CD4-positive, alpha-beta T cell treated with Interleukin-10 for 1 hour (primary cell): ENCODE measurements at places on chromosomes 7 and 10.

DNA sequence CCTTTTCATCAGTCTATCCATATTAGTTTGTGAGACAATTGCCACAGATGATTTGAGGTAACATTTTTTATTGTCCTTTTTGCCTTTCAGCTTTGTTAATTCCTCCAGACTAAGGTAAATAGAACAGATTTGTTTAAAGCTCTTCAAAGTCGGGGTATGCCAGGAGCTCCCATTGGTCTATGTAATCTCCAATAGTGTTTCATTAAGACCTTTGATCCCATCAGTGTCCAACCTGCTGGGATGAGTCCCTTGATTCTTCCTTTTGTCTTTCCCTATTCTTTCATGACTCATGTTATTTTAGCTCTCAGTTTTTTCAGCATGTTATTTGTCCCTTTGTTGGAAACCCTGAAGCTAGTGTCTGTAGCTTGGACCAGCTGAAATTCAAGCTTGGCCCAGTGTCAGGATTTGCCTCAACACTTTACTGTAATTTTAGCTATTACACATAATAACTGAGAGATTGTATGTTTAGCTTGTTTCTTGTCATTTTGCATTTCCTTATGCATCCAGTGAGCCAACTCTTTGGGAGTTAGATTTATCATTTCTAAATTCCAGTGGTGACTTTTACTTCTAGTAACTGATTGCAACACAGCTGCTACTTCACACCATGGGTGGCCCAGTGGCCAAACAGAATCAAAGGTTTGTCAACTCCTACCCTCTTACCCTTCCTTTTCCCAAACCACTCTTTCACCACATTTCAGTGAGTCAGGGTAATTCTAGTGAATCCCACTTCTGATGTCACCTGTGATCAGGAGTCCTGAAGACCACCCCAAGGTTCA lies 15.3 kb downstream of the AGBL3 start:
- no peak for DNase-seq

DNA sequence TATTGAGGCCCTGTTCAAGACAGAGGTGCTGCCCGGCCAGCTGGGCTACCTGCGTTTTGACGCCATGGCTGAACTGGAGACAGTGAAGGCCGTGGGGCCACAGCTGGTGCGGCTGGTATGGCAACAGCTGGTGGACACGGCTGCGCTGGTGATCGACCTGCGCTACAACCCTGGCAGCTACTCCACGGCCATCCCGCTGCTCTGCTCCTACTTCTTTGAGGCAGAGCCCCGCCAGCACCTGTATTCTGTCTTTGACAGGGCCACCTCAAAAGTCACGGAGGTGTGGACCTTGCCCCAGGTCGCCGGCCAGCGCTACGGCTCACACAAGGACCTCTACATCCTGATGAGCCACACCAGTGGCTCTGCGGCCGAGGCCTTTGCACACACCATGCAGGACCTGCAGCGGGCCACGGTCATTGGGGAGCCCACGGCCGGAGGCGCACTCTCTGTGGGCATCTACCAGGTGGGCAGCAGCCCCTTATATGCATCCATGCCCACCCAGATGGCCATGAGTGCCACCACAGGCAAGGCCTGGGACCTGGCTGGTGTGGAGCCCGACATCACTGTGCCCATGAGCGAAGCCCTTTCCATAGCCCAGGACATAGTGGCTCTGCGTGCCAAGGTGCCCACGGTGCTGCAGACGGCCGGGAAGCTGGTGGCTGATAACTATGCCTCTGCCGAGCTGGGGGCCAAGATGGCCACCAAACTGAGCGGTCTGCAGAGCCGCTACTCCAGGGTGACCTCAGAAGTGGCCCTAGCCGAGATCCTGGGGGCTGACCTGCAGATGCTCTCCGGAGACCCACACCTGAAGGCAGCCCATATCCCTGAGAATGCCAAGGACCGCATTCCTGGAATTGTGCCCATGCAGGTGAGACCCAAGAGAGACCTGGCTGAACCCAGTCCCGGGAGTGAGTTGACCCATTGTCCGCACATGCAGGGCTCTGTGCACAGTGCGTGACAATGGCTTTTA lies 2.8 kb downstream of the RBP3 start:
- DNase-seq, result no peak

- no peak for DNase-seq
These were observed 19.8 kb upstream of the USP6NL start for GRCh38 chr10:11631291-11631690.

- DNase-seq, result no peak
These were observed 478.0 kb upstream of the KLF6 start for GRCh38 chr10:4262870-4263600.

DNA sequence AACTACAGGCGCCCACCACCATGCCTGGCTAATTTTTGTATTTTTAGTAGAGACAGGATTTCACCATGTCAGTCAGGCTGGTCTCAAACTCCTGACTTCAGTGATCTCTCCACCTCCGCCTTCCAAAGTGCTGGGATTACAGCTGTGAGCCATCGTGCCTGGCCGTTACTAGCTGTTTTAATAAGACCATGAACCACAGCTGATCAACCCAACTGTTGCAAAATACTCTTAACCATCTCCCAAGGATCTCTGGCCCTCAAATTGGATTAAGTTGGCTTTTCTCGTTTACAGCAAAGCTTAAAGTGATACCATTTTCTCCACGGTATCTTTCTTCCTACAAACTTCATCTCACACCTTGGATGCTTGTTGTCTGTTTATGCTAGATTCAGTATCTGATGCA lies 18.3 kb downstream of the ZFAND2A start:
- no peak for DNase-seq

DNA sequence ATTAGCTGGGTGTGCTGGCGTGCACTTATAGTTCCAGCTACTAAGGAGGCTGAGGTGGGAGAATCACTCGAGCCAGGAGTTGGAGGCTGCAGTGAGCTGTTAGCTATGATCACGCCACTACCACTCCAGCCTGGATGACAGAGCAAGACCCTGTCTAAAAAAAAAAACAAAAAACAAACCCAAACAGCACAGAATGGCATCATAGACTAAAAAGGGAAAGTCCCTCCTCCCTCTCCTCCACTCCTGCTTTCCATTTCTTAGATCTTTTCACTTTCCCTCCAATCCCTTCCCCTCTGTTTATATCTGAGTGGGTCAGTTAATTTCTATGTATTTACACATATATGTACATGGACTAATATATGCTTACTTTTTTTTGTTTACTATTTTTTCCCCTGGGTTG lies 10.4 kb upstream of the PIP4K2A start:
- no peak for DNase-seq

GRCh38 chr10:61110188-61110844 lies 166.3 kb upstream of the RHOBTB1 start:
- DNase-seq, result no peak

DNA sequence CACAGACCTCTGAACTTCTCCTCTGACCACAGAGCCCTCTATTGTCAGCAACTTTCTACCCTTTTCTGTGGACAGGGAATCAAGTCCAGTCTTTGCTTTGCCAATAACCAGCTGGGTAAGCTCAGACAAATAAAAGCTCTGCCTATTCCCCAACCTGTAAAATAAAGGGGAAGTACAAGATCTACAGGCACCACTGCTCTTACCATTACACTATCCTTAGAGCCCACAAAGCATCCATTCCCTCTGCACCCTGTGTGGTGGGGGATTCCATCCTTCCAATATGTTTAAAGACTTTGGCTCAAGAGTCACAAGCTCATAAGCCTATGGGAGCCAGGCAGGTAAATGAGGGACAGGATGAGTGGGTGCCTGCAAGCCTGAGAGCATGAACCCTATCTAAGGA lies 88.2 kb downstream of the PARD3 start:
- DNase-seq, result no peak

GRCh38 chr7:1149351-1149794 lies 10.6 kb downstream of the ZFAND2A start:
- no peak for DNase-seq

- no peak for DNase-seq
These were observed 100.2 kb downstream of the ATXN7L1 start for GRCh38 chr7:105776068-105776790.

- DNase-seq, result no peak
These were observed 400.4 kb upstream of the POM121L12 start for GRCh38 chr7:52635021-52635420.

- DNase-seq, result no peak
These were observed 147.9 kb downstream of the PFKFB3 start for GRCh38 chr10:6350609-6351008.

DNA sequence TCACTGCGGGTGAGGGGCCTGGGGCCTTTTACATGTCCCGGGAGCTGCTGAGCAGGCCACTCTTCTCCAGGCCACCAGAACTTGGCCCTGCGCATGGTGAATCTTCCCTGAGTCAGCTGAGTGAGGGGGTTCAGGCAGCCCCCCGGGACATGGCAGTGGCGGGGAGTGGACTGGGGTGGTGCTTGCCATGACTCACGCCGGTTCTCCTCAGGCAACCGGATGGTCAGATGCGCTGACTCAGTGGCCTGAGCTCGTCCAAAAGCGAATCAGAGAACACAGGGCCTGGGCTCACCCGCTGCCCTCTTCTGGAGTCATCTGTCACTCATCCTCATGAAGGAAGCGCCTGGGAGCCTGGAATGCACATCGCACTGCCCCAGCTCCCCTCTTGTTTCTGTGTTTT lies 33.5 kb downstream of the HTRA1 start:
- no peak for DNase-seq

- no peak for DNase-seq
These were observed 3.9 kb upstream of the BLVRA start for GRCh38 chr7:43754596-43754995.

- DNase-seq, result no peak
These were observed 186.8 kb downstream of the CELF2 start for GRCh38 chr10:11204351-11204942.

DNA sequence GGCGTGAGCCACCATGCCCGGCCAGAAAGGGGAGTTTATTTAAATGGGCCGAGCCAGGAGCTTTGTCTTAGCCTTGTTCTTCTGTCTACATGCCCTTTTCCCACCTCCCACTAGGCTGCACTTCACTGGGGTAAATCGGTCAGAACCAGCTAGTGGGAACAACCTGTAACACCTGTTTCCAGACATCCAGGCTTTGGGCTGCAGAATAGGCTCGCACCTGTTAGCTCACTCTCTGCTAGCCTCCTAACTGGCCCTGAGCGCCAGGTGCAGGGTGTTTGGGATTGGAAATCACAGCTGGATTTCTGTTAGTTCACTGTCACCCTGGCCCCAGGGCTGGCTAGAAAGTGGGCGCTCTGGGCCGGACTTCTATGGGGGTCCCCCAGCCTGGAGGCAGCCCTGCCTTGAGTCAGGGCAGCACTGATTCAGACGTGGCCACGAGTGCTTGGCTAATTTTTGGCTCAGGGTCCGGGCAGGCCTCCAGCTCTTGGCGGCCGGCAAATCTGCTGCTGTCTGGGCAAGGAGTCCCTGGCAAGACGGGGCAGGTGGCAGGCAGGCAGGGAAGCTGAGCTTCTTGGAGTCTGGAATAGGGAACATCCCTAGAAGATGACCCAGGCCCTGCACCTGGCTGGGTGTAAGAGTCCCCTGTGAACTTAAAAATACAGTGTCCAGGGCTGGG lies 48.6 kb downstream of the GTF2IRD1 start:
- DNase-seq, result no peak

DNA sequence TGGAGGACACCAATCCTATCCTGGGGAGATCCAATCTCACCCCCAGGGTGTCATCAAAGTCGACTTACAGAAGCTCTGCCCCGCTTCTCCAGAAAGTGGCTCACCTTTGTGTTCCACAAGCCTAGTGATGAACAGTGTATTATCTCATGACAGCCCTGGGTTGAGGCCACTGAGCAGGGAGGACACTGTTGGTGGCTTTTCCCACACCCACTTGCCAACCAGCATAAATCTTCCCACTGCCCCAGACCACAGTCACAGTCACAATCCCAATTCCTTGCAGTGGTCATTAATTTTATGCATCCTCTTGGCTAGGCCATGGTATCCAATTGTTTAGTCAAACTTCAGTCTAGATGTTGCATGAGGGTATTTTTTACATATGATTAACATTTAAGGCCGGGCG lies 18.4 kb downstream of the TNS3 start:
- no peak for DNase-seq

- DNase-seq, result no peak
These were observed 59.2 kb downstream of the LHPP start for GRCh38 chr10:124520558-124521428.

GRCh38 chr7:128940494-128941322 lies 3.0 kb downstream of the IRF5 start:
- no peak for DNase-seq

DNA sequence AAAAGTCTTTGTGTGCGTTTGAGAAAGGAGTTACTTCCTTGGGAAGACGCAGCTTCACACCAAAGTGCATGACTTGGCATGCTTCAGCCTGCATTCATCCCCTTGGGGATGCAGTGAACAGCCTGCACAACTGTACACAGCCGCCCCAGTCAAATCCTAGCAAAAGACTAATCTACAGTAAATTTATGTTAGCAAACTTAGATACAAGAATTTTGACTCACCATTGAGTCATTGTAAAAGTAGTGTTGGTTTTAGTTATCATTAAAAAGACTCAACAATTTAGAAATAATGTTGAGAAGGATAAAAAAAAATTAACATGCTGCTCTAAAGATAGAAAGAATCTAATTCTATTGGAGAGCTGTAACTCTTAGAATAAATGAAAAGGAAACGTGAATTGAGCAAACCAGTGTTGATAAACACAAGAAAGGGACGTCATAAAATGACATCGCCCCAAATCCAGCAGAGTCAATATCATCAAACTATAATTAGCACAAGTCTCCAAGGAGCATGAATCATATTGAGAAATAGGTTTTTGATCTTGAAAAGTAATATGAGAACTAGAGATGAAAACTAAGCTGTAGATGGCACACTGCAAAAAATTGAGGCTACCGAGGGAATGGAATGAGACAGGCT lies 11.9 kb upstream of the OPTN start:
- no peak for DNase-seq

DNA sequence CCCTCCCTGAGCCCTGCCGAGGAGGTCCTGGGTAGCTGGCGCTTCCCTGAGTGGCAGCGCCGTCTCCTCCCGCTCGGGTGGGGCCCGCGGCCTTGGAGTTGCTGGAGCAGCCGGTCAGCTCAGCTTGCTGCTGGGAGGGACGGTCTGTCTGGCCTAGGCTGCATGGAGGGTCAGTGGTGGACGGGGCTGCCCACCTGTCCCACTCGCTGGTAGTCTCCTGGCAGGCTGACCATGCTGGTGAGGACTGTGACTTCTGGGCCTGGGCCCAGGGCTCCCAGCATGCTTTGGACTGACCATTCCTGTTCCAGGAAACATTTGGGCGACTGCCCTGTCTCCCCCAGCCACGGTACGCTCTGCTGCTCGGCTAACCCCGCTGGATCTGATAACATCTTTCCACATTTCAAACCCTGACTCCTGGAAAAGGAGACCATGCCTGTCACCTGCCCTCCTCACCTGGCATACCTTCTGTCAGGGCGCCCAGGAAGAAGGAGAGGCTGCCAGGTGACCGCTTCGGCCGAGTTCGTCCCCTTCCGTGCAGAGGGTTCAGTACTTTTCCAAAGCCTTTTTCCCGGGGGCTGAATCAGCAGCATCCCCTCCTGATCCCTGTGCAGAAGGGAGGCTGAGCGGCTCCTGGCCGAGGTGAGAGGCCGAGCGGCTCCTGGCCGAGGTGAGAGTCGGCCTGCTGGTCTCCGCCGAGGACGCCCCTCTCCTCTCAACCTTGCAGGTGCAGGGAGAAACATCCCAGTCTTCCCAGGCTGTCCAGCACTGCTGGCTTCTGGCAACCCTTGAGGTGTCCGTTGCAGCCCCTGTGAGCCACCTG lies 43.4 kb downstream of the FAM20C start:
- no peak for DNase-seq
